NCI-H1694 treated with DMSO at 0.1 percent for 48 hours (cell line): ENCODE measurements at places on chromosomes 12 and 14.

DNA sequence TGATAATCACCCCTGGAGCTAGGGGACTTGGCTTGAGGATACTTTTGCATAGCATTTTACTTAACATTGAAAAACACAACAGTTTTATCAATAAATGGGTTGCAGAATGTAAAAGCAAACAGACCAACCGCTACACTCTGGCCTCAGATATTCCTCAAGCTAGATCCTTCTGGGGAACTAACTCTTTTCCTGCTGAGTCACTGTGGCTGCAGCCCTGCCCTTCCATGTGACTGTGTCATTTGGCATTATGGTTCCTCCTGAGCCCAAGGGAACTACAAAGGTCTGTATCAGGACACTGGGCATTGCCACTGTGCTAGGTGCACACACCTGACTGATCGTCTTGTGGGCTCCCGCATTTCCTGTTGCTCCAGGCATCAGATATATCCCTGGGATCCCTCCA, 56.6 kb downstream of the TTC9 start:
- no peak for DNase-seq

DNA sequence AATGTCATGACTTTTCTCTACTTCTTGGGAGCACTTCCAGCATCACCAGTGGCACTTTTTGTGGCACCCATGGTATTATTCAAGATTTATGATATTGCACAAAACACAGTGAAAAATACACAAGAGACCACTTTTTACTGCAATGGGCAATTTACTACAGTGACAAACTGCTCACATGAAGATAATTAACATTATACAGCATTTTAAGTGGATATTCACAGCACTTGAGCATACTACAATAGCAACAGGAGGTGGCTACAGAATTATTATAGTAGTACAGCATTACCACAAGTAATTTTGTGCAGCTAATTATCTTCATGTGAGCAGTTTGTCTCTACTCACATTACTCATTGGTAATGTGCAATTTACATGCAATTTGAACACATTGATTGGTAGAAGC, 18.3 kb downstream of the IL26 start:
- DNase-seq: peak; percentile 50

- DNase-seq: no peak
These were observed 193.2 kb downstream of the CHST11 start for GRCh38 chr12:104649921-104650320.

GRCh38 chr12:95643256-95643655, 92.0 kb upstream of the USP44 start:
- no peak for DNase-seq

DNA sequence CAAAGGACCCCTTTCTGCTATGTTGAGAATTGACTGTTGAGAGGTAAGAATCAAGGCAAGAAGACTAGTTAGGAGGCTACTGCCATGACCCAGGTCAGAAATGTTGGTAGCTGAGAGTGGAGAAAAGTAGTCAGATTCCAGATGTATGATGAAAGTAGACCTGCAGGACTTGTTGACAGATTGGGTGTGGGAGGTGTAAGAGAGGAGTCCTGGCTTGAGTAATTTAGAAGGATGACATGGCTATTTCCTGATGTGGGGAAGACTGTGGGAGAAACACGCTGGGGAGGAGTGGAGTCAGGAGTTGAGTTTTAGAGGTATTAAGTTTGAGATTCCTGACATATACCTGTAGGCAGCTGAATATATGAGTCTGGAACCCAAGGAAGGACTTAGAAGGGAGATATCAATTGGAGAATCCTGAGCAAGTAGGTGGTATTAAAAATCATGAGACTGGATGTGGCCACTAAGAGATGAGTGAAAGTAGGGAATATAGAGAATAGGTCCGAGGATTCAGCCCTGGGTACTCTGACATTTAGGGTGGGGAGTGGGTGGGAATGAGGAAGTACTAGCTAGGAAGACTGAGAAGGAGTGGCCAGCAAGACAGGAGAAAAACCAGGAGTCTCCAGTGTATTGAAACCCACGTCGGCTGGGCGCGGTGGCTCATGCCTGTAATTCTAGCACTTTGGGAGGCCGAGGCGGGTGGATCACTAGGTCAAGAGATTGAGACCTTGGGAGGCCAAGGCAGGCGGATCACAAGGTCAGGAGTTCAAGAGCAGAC, 12.6 kb upstream of the DDX47 start:
- no peak for DNase-seq

DNA sequence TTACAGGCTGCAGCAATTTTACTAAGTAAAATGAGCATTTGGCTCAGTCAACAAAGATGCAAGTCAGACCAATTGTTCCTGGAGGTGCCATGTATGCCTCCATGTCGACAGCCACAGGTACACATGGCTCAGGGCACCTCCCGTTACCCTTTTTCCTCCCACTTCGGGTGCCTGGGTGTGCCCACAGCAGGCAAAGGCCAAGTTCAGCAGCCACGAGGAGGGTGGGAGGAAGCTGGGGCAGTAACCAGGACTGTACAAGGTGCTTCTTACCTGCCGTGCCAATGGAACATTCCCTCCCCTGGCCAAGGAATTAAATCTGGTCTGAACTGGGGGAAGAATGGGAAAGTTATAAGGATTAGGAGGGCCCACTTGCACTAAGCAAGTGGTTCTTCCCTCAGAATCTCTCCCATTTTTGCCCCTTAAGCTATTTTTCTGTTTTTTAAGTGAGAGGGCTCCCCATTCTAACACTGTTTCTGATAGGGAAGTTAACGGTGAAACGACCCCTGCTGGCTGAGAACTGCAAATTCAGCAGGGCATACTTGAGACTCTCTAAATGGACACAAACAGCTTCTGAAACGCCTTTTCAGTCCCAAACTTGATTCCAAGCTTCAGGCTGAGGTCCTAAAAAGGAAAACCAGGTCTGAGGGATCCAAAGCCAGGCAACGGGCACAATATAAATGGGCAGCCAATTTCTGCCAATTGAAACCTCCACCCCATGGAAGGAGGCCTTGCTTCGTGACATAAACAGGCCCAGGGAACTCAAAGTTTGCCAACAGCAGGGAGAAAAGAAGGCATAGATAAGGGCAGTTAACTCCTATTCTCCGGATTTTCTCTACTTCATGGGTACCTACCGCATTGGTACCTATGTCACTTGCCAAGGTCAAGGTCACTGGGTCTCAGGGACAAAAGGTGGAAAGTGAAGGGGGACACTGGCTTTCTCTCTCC, 24.8 kb downstream of the CLECL1 start:
- peak; percentile 41 for DNase-seq

DNA sequence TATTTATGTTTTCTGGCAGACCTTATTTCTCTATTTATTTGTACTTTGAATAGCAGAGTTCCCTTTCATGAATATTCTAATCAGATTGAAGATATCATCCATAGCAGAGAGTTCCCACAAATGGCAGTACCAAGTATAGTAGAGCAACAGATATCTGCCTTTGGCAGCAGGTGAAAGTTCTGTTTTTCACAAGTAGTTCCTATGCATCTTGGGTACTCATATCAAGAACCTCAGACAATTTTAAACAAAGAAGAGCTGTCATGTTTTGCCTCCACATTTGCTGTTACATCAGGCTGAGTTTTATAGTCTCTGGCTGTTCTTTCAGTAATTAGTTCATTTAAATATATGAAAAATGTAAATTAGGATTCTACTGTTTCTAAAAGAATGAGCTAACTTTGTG, 252.0 kb downstream of the KCNC2 start:
- no peak for DNase-seq

DNA sequence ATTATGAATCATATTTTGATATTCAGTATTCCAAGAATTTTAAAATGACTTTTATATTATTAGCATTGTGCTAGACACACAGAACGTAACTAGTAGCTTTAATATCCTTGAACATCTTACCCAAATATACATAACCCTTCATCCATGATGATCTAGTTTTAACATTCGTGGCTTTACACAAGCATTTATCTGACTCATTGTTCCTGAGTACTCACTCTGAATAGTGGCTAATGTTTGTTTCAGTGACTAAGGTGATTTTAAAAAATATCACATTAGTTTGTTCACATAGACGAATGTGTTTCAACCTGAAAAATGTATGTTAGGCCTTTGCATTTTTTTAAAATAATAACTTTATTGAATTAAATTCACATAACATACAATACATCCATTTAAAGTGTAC, 80.0 kb upstream of the PTPRQ start:
- no peak for DNase-seq

DNA sequence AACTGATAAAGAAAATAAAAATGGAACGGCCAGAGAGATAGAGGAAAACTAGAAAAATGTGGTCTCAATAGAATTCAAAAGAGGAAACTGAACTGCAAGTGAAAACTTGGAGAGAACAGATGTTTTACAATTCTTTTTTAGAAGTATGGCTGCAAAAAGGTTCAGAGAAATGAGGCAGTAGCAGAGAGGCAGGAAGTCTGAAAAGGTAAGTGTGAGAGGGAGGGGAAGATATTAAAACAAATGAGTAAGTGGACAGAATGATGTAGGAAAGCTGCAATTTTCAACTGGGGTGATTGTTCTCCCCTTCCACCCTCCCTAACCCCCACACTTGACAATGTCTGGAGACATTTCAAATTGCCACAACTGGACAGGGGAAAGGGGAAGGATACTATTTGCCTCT, 12.9 kb downstream of the BTBD7 start:
- no peak for DNase-seq

GRCh38 chr14:53501361-53502211, 348.5 kb upstream of the DDHD1 start:
- DNase-seq: peak; percentile 32

DNA sequence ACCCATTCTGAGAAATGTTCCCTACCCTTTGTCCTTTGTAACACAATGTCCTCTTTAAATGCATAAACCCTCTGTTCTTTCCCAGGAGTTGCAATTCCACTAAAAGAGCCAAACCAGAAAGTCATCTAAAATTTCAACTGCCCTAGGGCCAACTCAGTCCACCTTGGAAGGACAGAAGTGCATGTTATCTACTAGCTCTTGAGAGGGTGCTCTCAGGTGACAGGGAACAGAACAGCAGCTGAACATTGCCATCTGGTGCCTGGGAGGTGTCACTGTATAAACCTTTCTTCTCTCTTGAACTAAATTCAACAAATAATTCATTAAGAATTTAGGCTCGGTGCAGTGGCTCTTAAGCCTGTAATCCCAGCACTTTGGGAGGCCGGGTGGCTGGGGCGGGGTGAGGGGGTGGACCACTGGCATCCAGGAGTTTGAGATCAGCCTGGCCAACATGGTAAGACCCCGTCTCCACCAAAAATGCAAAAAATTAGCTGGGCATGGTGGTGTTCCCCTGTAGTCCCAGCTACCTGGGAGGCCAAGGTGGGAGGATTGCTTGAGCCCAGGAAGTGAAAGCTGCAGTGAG, 10.3 kb upstream of the FERMT2 start:
- DNase-seq: peak; percentile 60

- peak; percentile 34 for DNase-seq
These were observed 32.4 kb upstream of the HELB start for GRCh38 chr12:66269757-66270383.

- no peak for DNase-seq
These were observed 339.5 kb downstream of the PAWR start for GRCh38 chr12:79351251-79351650.

DNA sequence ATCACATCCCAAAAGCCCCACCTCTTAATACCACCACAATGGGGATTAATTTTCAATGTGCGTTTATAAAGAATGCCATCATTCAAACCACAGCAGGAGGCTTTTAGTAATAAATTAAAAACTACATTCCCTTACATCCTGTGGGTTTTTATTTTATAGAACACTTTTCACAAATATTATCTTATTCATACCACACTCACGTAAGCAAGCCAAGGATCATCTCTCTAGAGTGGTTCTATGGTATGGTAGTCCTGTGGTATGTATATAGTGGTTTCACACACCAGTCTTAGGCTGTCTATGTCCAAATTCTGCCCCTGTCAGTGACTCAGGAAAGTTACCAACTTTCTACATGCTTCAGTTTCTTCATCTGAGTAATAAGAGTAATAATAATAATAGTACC, 100.2 kb downstream of the GALC start:
- no peak for DNase-seq

GRCh38 chr12:89085421-89085820, 266.9 kb downstream of the DUSP6 start:
- no peak for DNase-seq

DNA sequence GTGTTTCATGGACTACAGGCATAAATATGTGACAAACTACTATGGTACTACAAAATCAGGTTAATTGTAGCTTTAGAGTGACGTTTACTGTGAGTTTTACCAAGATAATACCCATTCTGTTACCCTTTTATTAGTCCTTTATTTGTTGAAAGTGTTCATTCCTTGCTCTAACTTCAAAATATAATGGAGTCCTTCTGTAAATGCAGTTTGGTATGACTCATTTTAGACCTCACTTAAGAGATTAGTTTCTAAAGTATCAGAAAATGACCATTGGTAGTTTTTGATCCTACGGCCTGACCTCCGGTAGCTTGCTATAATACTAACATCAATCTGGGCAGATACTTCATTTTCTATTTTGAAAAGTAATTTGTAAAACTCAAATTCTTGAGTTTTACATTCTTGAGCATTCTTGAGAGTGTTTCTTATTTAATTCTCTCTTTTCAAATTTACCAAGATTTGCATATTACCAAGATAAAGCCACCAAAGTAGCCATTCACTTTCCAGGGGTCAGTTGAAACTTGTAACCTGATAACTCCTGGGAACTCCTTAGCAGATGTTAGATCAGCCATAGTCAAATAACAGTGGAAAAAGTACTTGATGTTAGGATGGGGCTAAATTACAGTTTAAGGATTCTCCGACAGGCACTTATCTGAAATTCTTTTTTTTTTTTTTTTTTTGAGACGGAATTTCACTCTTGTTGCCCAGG, 4.2 kb downstream of the HSPA2 start:
- DNase-seq: no peak
